ENCODE measurements at places on chromosomes 5 and 9. TPM values are rescaled to one million over a fixed set of nuclear protein-coding genes. Genes with fewer than 3 reads are reported as not detected.

DNA sequence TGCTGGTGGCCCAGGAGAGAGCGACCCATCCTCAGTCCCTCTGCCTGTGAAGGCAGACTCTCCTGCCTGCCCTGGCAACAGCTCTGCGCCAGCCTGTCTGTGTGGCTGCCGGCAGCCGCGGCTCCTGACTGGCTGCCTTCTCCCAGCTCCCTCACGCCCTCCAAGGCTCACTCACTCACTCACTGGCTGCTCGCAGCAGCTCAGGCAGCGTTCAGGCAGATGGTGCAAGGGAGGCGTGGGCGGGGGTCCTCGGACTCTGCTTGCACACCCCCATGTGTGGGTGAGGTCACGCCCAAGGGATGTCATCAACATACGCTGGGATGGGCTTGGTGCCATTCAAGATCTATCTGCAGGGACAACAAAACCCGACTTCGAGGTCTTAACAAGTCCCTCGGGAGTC lies 66.7 kb downstream of the DAB2IP start:
- DNase-seq: no peak

GRCh38 chr9:129023036-129023907 lies 4.9 kb downstream of the SH3GLB2 start:
- no peak for DNase-seq

GRCh38 chr5:98777295-98777694 lies 3.8 kb downstream of the RGMB start:
- no peak for DNase-seq

DNA sequence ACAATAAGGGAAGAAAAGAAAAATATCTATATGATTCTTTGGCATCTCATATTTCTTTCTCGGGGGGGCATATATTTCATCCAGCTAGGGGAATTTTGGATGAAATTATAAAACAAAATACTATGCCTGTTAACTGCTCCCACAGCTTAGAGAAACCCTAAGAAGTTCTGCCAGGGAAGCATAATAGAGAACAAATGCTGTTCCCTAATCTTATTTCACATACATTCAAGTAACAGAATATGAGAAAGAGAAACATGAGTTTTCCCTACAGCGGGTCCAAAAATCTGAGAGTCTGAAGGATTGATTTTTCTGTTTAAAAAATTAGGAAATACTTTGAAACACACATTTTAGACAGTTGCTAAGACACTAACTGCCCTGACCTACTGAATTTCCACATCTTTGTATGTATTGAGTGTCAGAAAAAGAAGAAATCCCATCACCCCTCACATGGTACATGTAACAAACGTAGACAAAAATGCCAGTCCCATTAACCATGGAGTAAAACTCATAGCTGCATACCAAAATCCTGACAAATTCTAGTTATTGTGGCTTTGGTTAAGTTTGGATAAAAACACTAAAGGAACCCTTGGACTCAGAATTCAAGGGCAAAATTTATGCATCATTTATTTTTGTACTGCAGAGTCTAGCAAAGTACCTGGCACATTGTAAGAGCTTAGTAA lies 620.2 kb upstream of the DMAC1 start:
- DNase-seq: no peak

DNA sequence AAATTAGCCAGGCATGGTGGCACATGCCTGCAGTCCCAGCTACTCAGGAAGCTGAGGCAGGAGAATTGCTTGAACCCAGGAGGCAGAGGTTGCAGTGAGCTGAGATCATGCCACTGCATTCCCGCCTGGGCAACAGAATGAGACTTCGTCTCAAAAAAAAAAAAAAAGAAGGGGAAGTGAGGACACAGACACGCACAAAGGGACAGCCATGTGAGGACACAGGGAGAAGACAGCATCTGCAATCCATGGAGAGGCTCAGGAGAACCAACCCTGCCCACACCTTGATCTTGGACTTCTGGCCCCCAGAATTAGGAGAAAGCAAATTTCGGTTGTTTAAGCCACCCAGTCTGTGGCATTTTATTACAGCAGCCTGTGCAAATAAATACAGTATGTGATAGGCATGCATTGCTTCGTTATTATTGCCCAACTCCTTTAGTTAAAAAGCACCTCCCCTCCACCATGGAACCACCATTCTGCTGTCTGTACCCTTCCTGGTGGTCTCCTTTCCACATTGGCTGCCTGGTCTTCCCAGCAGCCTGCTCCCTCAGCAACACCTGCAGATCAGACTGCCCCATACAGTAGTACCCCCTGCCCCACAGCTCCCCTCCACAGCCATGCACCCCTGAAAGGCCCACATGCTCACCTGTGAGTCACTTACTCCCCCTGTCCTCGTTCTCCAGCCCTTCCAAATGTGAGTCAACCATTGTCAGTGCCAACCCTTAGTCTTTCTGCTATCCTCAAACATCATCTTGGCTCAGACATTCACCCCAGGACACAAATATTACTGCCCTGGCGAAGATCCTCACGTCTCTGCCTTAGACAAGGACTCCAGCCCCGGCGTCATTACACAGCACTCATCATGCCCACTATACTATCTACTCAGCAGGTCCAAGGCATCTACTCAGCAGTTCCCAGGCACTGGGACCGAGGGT lies 128.8 kb downstream of the ROR2 start:
- no peak for DNase-seq

DNA sequence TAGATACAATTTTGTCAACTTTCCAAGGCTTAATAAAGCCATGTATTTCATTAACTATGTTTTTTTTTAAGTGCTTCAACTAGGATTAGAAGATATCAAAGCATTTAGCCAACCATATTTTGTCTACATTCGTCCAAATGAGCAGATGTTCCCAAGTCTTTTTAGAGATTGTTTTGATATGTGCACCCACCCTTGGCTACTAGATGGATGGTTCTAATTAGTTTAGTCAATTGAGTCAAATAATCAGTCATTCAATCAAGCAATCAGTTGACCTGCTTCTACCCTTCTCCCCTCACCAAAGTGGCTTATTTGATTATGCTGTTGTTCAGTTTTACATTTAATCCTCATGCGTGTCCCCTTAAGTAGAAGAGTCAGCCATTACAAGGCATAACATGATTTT lies 319.5 kb upstream of the TNC start:
- DNase-seq: no peak

GRCh38 chr5:15368835-15369234 lies 131.1 kb upstream of the FBXL7 start:
- no peak for DNase-seq

GRCh38 chr5:132103332-132103951 lies 29.9 kb downstream of the CSF2 start:
- peak; percentile 81 for DNase-seq

SH3TC2 gene
- not detected for total RNA-seq

DNA sequence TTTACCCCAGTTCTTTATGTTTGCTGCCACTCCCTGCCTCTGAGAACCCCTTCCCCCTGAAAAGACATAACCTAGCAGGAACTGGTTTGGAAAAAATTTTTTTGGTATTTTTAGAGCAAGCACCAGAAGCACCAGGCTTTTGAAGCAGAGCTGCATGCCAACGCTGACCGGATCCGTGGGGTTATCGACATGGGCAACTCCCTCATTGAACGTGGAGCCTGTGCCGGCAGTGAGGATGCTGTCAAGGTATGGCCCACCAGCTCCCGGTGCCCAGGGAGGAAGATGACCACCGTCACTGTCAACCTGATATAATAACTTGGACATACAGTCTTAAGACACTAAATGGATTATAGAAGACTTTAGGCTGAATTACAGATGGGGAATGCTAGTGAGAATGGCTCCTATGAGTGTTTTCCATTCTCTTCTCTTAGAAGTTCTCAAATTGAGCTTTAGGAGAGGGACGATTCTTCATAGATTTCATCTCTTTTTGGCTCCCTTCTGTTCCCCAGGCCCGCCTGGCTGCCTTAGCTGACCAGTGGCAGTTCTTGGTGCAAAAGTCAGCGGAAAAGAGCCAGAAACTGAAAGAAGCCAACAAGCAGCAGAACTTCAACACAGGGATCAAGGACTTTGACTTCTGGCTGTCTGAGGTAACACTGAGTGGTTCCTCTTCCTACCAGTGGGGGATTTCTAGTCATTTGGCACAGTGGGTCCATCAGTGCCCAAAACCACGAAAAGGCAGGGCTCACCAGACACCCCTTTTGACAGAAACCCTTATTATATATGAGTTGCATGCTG lies 44.9 kb downstream of the DYNC2I2 start:
- no peak for DNase-seq

SPATA31D4 gene
- not detected for total RNA-seq

- DNase-seq: no peak
Measured at GRCh38 chr9:72089451-72090130, 29.2 kb upstream of the C9orf57 start.

- no peak for DNase-seq
Measured at GRCh38 chr9:135309763-135310125, 169.8 kb upstream of the PPP1R26 start.

DNA sequence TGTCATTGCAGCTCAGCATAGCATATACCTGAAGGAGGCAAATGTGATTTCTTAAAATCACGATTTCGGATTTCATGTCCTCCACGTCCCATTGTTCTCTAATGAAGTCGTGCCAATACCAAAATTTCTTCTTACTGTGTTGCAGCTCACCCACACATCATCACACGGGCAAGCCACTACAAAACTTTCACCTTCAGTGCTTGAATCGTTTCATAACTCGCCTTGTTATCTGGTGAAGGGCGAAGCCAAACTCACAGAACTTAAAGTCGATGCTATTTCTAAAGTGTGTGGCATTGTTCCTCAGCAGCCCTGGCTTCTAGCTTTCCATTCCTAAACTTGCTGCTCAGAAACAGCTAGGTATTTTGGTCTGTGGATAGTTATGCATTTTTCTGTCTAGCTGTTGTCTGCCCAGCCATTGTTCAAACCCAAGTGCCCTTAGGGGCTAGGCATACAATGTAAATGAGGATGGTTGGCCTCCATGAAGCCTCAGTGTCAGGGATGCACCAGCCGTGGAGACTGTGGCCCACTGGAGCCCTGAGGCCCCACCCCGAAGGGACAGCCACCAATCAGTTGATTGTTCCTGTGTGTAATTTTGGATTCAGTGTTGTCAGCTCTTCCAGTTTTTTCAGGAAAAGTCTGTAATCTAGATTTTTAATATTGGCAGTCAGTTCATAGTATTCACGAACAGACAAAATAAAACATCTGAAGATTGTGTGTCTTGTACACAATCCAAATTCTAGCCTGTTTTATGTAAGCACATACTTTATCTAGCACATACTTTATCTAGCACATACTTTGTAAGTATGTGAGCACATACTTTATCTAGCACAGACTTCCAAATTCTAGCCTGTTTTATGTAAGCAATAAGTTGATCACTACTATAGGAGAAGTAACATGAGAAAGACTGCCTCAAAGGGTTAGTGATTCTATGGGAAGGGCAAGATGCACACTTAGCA lies 112.8 kb downstream of the DAPK1 start:
- DNase-seq: no peak

SOX30 gene
- total RNA-seq: 0.11 TPM

GRCh38 chr5:68480335-68480940 lies 264.9 kb downstream of the PIK3R1 start:
- no peak for DNase-seq

G3BP1 gene
- 312 TPM for total RNA-seq

PNPLA7 gene
- 1.6 TPM for total RNA-seq

- no peak for DNase-seq
Measured at GRCh38 chr9:68966496-68966944, 47.4 kb downstream of the PRKACG start.

DNA sequence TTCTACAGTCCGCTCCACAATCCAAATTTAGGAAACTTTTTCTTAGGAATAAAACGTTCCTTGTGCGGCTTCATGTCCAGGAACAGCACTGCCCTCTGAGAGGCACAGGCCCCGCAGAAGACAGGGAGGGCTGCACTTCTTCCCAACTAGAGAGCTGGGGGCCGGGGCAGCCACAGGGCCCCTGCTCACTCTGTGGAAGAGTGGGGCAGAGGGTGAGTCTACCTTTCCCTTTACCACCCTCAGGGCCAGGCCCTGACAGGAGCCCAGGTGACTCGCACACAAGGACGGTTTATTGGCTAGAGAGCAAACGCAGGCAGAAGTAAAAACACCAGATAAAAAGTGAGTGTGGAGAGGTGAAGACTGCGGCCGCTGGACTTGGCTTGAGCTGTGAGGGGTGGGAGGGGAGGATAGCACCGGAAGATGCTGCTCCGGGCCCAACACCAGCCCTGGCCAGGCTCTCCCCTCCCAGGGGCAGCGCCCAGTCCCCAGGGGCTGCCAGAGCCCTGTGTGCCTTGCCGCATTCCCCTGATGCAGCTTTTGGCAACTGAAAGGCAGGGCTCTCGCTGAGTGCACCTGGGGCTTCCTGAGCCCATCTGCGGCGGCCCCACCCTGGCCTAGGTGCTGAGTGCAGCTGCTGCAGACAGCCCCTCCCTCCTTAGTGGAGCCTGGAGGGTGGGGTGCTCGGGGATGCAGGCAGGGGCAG lies 20.2 kb downstream of the SH3GLB2 start:
- DNase-seq: no peak

BTNL8 gene
- 0.18 TPM for total RNA-seq

WDR38 gene
- not detected for total RNA-seq

GPR151 gene
- not detected for total RNA-seq

DNA sequence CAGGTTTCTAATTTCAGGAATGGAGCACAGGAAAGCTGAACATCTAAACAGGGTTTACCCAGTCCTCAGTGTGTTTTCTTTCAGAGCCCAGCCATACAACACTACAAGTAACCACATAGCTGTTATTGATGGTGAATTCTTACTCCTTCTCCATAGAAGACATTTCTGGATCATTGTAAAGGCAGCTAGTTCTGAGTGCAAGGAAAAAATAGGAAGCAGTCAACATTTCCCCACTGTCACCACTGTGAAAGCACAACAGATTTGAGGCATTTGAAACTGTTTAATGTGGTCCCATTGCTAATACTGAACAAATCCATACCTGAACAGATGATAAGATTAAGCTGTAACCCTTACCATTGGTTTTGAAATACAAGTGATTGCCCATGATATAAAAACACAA lies 145.0 kb upstream of the PCA3 start:
- DNase-seq: no peak

DNA sequence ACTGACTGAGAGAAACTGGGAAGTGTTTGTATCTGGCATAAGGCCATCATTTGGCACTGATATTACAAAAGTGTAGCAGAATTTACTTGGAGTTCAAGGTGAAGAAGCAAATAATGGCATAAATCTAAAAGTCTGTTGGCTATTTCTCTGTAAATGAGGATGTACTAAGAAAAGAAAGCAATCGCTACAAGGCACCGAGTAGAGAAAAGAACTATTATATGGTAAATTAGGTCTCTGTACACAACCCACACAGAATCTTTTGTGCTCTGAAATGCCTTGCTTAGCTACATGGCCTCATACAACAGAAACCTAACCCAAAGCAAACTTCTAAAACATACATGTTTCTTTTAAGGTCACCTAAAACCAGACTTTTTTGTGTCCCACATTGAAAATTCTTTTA lies 290.1 kb upstream of the WWC1 start:
- DNase-seq: no peak

DPM2 gene
- 55.7 TPM for total RNA-seq

DNA sequence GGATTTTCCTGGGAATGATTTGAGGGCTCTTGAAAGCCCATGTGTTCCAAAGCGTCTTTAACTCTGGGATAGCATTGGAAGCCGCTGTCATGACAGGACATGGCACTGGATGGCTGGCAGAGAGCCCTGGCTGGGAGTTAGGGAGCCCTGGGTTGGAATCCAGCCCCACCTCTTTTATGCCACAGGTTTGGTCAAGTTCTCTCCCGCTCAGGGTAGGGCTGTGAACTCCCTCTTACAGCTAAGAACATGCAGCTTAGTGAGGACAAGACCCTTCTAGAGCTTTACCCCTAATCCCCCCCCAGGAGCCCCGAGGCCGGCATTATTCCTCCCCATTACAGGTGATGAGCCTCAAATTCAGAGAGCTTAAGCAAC lies 37.2 kb downstream of the OLFML2A start:
- no peak for DNase-seq

Measured in activated T-helper 2 cell treated with anti-CD3 and anti-CD28 coated beads, Interferon-gamma antibody, Interleukin-2, Interleukin-4, amounts not matched to agents 10 μg/mL and 5 μg/mL and 100 μg/mL, durations not matched to agents 14 hours and 24 hours and 36 hours (primary cell).